SW 1271 (cell line): ENCODE measurements at places on chromosomes 2 and 18.

DNA sequence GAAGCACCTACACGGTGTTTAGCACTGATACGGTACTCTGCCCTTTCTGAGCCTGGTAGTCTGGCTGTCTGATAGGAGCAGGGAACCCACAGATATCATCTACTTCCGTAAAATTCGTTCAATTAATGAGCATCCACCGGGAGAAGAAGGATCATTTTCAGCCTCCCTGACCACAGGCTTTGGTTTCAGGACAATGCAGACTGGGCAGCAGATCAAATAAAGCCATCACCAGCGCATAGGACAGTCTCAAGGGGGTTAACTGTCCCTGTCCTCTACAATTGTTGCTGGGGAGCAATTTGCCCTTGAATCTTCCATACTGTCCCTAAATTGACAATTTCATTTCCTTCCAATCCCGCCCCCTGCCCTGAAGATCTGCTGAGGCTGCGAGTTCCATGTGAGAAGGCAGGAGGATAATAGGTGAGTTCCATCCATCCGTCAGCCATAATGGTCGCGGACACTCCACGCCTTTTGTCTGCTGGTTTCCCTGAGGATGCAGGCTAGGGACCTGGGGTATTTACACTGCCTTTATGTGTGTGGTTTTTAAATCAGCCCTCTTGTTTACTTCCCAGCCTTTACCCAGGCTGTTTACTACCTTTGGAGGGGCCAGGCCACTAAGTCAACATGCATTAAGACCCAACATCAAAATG, 110.0 kb downstream of the MYCN start:
- DNase-seq = no peak

GRCh38 chr18:446941-447560, 53.5 kb downstream of the COLEC12 start:
- DNase-seq = no peak

DNA sequence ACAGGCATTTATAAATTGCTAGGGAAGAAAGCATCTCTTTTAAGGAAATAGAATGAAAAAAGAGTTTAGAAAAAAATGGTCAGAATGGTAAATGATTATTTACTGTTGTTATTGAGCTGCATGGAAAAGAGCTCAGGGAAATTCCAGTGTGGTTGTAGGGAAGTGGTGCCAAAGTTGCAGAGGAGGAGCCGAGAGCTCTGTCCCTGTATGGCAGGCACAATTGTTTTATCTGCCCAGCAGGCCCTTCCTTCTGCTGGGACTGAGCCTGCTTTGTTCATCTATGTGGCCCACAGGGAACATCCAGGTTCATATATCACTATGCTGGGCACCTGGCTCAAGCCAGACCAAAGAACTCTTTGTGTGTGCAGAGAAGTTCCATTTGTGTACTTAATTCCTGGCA, 80.8 kb upstream of the AGAP1 start:
- DNase-seq = no peak

DNA sequence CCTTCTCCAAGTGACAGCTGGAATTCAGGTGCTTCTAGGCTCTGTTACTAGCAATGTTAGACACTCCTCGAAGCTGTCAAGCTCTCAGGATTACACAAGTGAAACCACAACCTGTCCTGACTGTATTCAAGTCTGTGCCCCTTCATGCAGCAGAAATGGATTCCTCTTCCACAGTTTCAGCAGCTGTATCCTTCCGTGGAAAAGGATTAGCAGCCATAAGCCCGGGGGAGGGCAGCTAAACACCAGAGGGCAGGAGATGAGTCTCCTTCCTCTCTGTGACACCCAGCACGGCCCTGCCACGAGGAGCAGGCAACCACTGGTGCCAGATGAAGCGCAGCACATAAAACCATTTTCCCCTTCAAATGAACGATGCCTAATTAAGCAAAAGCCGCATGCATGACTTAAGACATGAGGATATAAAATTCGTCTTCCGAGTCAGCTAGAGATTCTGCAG, 1.2 kb downstream of the ST3GAL5 start:
- DNase-seq = peak; percentile 53

DNA sequence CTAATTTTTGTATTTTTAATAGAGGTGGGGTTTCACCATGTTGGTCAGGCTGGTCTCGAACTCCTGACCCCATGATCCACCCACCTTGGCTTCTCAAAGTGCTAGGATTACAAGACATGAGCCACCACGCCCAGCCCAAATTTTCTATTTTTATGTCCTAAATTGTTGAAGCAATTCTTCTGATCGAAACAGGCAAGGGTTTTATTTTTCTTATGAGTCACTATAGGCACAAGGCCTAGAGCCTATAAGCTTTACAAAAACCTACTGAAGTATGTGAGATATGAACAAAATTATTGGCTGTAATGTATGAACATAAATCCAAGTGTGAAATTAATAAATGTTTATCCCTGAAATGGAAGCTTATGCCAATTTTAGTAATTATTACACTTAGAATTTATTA, 464.2 kb upstream of the NRP2 start:
- no peak for DNase-seq

DNA sequence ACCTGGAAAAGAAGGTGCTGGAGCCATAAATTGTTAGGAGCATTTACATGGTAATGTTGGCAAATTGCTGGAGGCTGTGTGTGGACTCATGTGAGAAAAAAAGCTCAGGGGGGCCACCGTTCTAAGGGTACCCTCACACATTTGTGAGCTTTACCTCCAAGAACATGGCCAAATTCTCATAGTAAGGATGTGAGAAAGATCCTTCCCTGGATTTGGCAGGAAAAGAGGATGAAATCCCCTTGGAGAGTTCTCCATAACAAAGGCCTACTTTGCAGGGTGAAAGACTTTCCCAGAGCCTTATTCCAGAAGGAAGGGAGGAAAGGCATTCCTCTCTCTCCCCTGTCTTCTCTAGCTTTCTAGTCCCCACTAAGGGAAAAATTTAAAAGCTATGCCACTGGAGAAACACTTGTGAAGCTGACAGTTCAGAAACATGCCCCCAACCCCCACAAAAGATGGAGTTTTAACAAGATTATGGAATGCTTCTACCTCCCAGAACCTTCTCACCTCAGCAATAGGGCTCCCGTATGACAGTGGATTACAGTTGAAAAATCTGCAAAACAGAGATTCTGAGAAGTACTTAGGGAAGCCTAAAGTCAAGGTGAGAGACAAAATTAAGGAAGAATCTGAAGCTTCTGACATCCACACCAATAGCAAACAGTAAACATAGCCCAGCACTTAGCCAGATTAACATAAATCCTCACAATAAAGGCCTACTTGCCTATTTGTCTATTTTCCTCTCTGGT, 20.2 kb upstream of the ERMN start:
- no peak for DNase-seq

DNA sequence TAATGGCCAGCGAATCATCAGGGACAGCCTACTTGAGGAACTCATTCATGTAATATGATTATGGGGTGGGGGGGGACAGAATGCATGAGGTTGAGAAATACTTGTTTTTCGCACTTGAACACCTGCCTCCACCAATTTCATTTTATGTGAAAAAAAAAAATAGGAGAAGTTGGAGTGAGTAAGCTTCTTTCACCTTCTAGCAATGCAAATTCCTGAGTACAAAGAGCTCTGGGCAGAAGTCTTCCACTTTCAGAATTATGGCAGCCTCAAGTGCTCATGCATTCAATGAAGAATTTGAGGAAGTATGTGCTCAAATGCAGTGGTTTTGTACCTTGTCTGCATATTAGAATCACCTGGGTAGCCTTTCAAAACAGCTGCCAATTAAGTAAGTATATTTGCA, 40.1 kb upstream of the GPD2 start:
- no peak for DNase-seq

DNA sequence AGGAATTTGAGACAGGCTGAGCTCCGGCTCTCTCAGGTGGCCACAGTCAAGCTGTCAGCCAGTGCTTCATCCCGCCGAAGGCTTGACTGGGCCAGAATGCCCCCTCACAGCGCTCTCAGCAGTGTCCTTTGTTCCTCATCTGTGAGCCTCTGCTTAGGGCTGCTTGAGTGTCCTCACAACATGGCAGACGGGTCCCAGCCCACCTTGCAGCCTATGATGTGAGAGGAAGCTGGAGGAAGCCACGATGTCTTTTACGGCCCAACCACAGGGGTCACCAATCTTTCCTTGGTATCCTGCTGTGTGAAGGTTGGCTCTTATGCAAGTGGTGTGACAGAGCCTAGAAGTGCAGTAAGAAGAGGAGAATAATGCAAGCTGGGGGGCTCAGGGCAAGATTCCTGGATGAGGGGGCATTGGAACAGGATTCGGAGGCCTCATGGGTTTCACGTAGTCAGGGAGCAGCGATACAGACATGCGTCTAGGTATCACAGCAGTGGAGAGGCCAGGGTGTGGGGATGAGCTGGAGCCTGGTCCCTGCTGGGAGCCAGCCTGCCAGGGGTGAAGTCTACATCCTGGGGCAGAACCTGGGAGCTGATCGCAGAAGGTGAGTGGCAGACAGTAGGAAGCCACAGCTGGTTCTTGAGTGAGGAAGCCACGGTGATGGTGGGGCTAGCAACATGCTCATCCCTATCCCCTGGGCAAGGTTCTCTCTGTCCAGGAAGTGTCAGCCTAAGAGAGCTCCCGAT, 234.1 kb downstream of the GLI2 start:
- no peak for DNase-seq

DNA sequence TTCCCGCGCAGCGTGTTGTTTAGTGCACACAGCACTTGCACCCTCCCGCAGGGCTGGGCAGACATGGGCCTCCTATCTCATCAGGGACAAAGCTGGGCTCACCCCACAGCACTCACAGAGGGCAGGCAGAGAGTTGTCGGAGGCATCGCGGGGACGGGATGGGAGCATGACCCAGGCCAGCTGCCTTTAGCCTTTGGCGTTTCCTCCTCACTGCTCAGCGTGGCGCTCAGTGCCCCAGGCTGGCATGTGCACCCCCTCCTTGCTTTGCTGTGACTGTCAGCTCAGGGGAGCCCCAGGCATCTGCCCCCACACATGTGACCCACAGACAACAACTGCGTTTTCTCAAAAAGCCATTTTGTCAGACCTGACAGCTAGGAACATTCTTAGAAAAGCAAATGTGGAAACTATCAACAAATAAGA, 101.1 kb downstream of the RNF144A start:
- DNase-seq = no peak

GRCh38 chr2:187405921-187406320, 42.1 kb downstream of the CALCRL start:
- DNase-seq = no peak

- DNase-seq = peak; percentile 77
These were observed 129.5 kb upstream of the PELI1 start for GRCh38 chr2:64273524-64274398.

DNA sequence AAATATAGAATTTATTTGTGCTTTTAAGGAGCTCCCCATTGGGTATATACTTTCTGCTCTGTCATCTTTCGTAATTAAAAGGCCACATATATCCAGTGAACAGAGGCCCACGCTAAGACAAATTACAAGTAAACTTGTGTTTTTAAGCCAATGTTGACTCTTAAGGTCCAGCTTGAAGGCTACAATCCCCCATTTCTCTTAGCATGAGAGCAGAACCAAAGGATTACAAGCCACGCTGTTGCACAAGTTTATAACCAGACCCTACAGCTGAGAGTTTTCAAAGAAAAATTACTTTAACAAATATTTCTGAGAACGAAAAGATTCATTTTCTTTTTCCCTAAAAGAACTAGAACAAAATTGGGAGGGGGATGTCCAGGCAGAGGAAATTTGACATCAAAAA, 471.0 kb downstream of the TXNL1 start:
- DNase-seq = no peak

- DNase-seq = no peak
These were observed 98.4 kb downstream of the LYPD6 start for GRCh38 chr2:149428783-149429182.

- DNase-seq = no peak
These were observed 1.3 kb downstream of the RASGRP3 start for GRCh38 chr2:33477473-33478468.

- DNase-seq = peak; percentile 22
These were observed 406.6 kb upstream of the MMADHC start for GRCh38 chr2:149994057-149994728.

- DNase-seq = no peak
These were observed 300.7 kb upstream of the MEIS1 start for GRCh38 chr2:66134138-66134701.

- no peak for DNase-seq
These were observed 134.0 kb upstream of the SERTAD2 start for GRCh38 chr2:64787698-64788097.

GRCh38 chr2:166361351-166362153, 14.2 kb downstream of the SCN9A start:
- no peak for DNase-seq

DNA sequence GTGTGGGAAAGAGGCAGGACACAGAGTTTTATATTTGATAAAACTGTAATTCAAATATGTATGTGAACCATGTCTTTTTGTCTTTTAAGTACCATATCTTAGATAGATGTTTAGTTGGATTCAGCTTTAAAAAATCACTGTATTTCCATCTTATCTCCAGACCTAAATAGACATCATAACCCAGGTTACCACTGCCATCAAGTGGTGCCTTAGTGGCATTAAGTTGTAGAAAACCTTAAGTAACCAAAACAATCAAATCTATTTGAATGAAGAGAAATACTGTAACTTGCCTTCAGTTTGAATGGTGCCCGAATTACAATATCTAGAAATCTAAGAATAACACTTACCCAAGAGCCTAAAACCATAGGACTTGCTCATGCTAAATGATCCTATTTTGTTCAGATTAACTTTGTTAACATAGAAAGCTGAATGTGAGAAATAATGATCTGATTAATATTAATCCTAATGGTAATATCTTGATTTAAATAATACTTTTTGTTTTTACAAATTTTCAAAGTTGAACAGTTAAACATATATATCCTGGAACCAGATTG, 92.5 kb upstream of the MAP2 start:
- peak; percentile 8 for DNase-seq

GRCh38 chr2:50556934-50557575, 474.9 kb downstream of the NRXN1 start:
- DNase-seq = no peak

- no peak for DNase-seq
These were observed 66.3 kb downstream of the SIGLEC15 start for GRCh38 chr18:45891806-45892205.

DNA sequence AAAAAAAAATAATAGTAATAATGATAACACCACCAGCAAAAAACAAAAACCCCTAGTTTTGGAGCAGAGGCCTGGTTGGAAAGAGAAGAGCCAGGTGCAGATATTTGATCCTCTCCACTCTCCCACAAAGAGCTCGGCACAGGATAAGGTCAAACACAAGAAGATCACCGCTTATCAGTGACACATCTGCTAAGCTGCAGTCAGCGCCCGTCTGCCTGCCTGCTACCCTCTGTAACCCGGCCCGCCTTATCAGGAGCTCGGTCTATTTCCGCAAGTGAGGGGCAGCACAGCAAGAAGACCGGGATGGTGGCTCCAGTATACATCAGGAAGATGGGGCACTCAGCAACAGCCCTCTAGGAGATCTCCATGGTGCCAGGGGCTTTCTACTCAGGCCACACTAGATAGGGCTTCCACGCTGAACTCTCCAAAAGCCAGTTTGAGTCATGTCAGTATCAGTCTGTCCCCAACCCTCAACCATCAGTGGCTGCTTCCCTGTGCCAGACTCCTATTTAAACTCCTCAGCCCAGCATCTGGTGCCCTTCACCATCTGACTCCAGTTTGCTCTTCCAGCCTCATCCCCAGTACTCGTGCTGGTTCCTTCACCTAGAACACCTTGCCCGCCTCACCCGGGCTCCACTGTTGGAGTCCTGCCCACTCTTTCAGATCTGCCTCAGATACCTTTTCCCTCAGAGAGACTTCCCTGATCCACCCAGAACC, 67.3 kb upstream of the PPP1CB start:
- DNase-seq = no peak
